ENCODE measurements at places on chromosomes 12 and 14. TPM values are rescaled to one million over a fixed set of nuclear protein-coding genes. Genes with fewer than 3 reads are reported as not detected.

Gene ANO4
- total RNA-seq: not detected

Gene ADAM21
- total RNA-seq: not detected

Gene GPR68
- total RNA-seq: 0.27 TPM

Gene FOXG1
- not detected for total RNA-seq

Gene TC2N
- total RNA-seq: 4.2 TPM

GRCh38 chr14:49221316-49221715 is 364.9 kb downstream of the RPS29 start:
- no peak for DNase-seq

- DNase-seq: no peak
Observed at GRCh38 chr12:63070709-63071108, 80.3 kb downstream of the AVPR1A start.

DNA sequence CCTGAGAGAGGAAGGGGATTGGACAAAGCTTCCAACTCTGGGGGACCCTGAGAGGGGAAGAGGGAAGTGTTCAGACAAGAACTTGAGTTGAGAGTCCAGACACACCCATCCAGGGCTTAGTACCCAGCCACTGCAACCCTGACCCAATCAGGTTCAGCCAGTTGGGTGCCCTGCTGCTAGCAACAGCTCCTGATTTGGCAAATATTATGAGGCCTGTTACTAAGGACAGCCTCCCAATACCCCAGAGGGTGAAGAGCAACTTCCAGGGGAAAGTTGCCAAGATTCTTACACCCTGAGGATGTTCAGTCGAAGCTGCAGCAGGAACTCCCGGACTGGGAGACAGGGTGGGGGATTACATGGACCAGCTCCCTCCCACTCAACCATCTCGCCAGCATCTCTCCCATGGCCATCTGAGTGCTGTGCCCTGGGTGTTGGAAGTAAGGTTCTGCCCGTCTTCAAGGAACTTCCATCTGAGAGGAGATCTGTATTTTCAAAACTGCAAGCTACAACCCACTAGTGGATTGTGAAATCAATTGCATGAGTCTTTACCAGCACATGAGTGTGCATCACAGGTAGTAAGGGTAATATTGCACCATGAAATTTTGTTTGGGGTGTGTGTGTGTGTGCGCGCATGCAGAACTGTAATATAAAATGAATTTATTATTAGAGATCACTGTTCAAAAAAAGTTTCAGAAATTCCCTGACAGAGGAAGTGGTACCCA is 11.5 kb upstream of the KRT78 start:
- DNase-seq: no peak

GRCh38 chr14:24427537-24428508 is 1.6 kb downstream of the CBLN3 start:
- DNase-seq: peak; percentile 84

DNA sequence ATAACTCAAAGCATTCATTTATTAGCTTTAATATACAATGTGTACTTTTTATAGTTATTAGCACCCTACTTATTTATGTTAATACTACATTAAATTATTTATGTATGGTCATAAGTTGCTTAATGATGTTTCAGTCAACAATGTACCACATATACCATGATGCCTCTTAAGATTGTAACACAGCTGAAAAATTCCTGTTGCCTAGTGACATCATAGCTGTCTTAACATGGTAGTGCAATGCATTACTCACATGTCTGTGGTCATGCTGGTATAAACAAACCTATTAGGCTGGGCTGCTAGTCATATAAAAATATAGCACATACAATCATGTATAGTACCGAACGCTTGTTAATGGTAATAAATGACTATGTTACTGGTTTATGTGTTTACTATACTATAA is 120.4 kb downstream of the ANO6 start:
- DNase-seq: no peak

- no peak for DNase-seq
Observed at GRCh38 chr14:97788846-97789526, 991.8 kb downstream of the VRK1 start.

- DNase-seq: no peak
Observed at GRCh38 chr12:6020930-6021329, 75.9 kb upstream of the ANO2 start.

- no peak for DNase-seq
Observed at GRCh38 chr14:61122862-61123261, 141.8 kb downstream of the SLC38A6 start.

GRCh38 chr12:102061096-102061559 is 663 bp downstream of the WASHC3 start:
- DNase-seq: no peak

GRCh38 chr12:102534899-102535298 is 54.5 kb upstream of the IGF1 start:
- no peak for DNase-seq

- DNase-seq: peak; percentile 71
Observed at GRCh38 chr12:111444925-111445725, 39.4 kb downstream of the SH2B3 start.
